ENCODE measurements at places on chromosomes 1 and 21.

- no peak for DNase-seq
These were observed 159.9 kb downstream of the TRABD2B start for GRCh38 chr1:47837056-47837830.

- no peak for DNase-seq
These were observed 6.8 kb downstream of the WRAP73 start for GRCh38 chr1:3642919-3643675.

DNA sequence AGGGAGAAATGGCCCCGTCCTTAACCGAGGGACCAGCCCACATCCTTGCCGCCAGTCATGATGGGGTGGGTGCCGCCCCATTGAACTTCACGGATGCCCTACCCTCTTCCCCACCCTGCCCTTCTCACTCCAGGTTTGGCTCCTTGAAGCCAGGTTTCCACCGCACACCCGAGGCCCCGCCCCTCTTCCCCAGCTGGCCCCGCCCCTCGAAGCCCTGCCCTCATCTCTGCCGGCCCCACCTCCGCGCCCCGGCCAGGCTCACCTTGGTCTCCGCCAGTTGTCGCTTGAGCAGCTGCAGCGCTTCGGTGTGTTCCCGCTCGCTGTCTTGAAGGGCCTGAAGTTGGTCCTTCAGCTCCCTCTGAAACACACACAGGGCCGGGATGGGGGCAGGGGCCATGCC is 16.6 kb downstream of the TRIM62 start:
- no peak for DNase-seq

DNA sequence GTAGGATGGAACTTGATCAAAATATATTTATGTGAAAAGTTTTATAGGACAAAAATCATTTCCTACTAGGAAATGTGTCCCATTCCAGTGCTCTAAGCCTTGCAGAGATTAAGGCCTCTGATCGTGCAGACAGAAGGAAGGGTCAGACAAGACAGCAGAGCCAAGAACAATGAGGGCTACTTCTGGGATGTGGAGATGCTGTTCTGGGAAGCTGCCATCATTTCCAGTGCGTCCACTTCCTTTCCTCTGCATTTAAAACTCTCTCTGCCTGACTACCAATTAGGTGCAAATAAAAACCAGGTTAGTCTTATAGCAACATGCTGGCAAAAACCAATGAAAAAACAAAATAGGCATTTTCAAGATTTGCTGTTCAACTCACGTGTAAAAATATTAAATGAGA is 36.1 kb downstream of the BEND5 start:
- DNase-seq, result no peak

DNA sequence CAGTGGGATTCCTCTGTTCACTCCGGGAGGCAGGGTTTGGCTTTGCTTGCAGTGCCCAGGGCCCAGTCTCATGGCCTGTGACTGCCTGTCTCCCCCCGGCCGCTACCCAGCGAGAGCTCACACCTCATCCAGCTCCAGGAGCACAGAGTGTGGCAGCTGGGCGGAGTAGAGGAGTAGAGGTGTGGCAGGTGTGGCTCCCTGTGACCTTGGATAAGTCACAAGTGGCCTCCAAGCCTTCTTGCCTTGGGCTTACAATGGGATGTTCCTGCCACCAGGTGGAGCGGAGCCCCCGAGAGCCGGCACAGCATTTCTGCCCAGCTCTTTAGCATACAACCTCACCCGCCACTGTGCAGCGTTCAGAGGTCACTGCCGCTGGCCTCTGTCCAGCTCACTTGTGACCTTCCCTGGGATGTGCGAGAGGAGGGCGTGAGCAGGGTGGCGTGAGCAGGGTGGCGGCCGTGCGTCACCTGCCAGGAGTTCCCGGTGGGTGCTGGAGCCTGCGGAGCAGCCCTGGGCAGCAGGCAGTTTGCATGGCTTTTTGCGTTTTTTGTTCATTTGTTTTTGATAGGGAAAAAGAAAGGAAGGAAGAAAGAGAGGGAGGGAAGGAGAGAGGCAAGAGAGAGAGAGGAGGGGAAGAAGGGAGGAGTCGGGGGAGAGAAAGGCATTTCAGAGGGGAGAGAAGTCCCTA is 42.4 kb downstream of the CRYAA start:
- no peak for DNase-seq

DNA sequence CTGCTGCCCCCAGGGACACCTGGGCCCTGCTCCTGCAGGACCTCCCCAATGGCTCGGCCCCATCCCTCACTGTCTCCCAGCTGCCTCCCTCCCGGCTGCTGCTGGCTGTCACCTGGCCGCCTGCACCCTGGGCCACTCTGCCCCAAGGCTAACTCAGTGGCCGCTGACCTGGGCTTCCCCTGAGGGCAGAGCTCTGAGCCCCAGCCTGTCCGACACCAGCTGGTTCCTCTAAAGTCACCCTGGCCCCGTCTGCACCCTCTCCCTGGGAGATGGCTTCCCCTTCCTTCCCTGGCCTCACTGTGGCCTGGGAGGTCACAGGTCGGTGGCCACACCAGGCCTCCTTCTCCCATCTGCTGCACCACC is 15.0 kb downstream of the ITGB2 start:
- DNase-seq, result peak; percentile 26

DNA sequence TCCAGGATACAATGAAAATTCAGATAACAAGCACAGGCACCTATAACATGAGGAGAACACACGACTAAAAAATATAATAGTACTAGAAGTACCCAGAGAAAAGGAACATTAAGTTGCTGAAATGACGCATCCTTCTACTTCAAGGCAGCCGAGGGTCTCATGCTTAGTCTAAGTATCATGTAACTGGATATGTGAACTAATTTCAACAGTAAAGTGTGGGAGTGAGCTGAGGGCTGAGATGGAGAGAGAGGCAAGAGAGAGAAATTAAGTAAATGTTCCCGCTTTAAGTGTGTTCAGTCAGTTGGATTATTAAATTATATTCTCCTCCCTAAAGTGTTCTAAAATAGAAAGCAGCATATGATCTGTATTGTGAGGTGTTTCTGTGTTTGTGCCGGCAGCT is 152.2 kb upstream of the KRTAP19-8 start:
- no peak for DNase-seq

DNA sequence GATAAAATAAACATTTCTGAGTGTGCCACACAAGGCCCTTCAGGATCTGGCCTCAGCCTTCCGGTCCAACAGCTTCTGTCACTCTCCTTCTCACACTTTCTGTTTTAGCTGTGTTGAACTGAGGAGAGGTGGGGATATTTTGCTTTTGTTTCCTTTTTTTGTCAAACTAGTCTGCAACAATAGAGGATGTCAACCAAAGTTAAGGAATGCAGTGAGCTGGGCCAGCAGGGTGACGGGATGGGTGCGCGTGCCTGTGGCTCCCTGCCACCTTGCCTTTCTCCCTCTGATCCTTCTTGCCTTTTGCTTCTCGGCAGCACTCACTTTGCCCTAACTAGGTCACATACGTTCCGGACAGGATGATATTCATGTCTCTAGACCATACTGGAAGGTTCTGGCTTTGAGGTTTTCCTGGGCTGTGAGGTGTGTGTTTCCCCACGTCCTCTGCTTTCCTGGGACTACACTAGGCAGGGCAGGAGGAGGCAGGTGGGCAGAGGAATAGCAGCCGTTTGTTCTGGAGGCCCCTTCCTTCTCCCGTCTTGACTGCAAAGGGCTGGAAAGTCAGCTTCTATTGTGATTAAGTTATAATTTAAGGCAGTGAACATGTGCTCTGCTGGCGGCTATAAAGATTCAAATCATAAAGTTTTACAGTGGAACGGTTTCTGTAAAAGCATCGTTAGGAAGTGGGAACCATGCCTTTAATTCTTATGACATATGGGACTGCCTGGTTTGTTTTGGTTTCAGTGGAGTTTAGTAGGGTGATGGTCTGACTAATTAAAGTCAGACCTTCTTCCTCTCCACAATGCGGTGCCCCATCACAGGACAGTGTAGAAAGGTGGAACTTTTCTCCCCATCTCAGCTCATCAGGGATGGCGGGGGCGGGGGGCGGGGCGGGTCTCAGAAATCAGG is 67.8 kb downstream of the RNF220 start:
- no peak for DNase-seq

DNA sequence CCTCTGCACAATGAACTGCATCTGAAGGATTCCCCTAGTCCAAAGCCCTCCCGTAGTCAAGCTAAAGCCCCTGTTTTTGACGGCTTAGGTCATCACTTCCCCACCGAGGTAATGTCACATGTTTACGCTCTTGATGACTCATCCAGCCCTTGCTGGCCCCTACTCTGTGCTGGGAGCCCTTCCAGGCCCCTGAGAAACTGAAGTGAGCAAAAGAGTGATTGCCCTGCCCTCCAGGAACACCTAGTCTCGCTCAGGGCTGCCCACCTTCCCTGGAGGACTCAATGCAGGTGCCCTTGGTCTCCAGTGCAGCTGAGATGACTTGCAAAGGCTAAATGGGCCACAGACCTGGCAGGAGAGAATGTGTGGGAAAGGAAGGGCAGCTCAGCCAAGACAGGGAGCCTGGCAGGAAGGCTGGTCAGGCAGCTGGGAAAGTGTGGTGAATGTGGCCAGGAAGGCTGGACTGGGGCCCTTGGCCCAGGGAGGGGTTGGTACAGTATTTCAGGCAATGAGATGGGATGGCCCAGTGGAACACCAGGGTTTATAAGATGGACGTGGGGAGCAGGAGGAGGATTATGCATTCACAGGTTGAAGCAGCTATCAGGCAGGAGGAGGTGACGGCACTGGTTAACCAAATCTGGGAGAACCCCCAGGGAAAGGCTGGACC is 345.6 kb downstream of the NPHP4 start:
- DNase-seq, result no peak

DNA sequence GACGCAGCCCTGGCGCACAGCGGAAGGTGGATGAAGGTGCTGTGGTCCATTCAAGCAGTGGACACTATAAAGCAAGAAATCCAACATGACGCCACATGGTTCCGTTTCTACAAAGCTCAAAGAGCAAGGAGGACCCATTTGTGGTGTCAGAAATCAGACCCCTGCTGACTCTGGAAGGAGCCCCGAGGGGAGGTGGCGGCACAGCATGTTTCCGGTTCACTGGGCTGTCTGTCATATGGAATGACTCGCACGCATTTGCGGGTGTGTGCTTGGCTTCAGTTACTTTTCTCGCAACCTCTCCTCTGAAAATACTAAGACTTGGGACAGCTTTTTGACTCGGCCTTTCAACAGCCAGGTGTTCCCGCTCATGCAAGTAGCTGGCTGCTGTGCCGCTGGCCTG is 29.1 kb upstream of the LRRC47 start:
- no peak for DNase-seq

Measured in myocyte (in vitro differentiated cells).